Psoas muscle (tissue), 8 donors: ENCODE measurements at places on chromosomes 5 and 9. TPM values are rescaled to one million over a fixed set of nuclear protein-coding genes. Genes with fewer than 3 reads are reported as not detected.

GRCh38 chr9:81318571-81318970, 370.8 kb downstream of the TLE1 start:
- DNase-seq: no peak
- H3K4me3 ChIP-seq: no peak overlapping the region
- no peaks in the 10 kb centered on the region for H3K27me3 ChIP-seq
- no peak overlapping the region for H3K27ac ChIP-seq

GRCh38 chr5:60024104-60024503, 130.6 kb upstream of the PDE4D start:
- H3K27ac ChIP-seq: no peak overlapping the region
- H3K4me3 ChIP-seq: no peak overlapping the region
- no peak for DNase-seq
- no peaks in the 10 kb centered on the region for H3K36me3 ChIP-seq
- no peaks in the 10 kb centered on the region for H3K27me3 ChIP-seq

DNA sequence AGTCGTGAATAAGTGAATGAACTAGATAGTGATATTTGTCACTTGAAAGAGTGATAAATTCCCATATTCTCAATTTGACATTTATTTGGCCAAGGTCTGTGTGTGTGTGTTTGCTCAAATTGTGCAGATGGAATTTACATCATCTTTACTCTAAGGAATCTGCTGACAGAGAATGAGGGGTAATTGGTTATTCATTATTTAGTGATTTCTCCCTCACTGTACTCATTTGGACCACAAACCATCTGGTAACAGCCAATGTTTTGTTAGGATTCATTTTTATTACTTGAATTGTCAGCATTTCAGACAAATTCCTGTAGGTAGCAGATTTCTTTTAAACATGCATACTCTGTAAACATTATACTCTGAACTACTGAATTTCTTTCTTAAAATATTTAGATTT, 15.6 kb downstream of the VCAN start:
- H3K27ac ChIP-seq: no peak overlapping the region
- H3K36me3 ChIP-seq: no peaks in the 10 kb centered on the region
- DNase-seq: no peak
- no peaks in the 10 kb centered on the region for H3K4me1 ChIP-seq
- no peak overlapping the region for H3K4me3 ChIP-seq

HBEGF gene
- total RNA-seq: 33.5 TPM

DNA sequence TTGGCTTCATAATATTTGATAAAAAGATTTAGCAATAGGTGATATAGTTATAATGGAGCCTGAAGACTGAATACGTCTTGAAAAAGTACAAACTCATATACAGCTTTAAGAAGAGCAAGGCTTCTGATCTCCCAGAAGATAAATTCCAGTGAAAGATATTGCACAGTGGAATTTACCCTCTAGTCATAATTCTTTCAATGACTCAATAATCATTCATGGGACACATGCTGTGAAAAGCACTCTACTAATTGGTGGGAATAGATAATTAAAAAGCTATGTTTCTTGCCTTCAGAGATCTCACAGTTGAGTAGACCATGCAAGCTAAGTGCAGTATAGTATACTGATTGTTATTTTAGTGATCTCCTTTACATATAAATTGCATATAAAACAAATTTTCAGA, 538.6 kb upstream of the CYLC2 start:
- H3K4me3 ChIP-seq: no peak overlapping the region
- no peak overlapping the region for H3K27ac ChIP-seq
- no peak for DNase-seq
- no peaks in the 10 kb centered on the region for H3K36me3 ChIP-seq

SH3TC2 gene
- 1.9 TPM for total RNA-seq

SPAAR gene
- total RNA-seq: 4.6 TPM

- H3K4me3 ChIP-seq: no peak overlapping the region
- H3K36me3 ChIP-seq: no peaks in the 10 kb centered on the region
- no peak for DNase-seq
- no peaks in the 10 kb centered on the region for H3K4me1 ChIP-seq
- no peak overlapping the region for H3K27ac ChIP-seq
Measured at GRCh38 chr9:19154135-19154612, 26.9 kb upstream of the PLIN2 start.

KCNIP1 gene
- not detected for total RNA-seq

RNF224 gene
- not detected for total RNA-seq

DNA sequence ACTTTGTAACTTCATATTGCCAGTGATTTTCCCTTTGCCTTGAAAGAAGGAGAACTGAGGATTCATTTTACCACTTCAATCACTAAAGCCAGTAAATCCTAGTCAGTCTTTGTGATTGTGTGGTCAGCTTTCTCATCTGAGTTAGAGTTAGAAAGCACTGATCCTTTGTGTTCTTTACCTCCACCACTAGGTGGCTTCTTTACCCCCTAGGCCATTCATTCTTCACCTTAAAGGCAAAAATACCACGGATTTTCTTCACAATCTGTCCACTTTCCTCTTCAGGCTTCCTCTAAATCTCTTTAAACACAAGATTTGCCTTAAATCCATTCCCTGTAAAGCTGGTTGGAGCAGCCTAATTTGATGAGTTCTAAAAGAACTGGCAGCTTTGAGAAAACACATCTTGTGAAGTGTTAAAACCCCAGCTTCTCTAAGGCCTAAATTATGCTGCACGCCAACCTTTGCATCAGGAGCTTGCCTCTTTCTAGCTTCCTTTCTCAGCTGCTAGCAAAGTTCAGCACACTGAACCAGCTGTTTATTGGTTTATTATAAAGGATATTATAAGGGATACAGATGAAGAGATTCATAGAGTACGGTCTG, 20.4 kb downstream of the BDP1 start:
- DNase-seq: no peak
- H3K27ac ChIP-seq: no peak overlapping the region
- H3K4me1 ChIP-seq: no peaks in the 10 kb centered on the region
- peaks cover 84% of the 10 kb centered on the region for H3K36me3 ChIP-seq
- no peaks in the 10 kb centered on the region for H3K27me3 ChIP-seq
